ENCODE measurements at places on chromosomes 2 and 18.

- DNase-seq = no peak
Measured at GRCh38 chr2:60064687-60065389, 488.6 kb downstream of the BCL11A start.

DNA sequence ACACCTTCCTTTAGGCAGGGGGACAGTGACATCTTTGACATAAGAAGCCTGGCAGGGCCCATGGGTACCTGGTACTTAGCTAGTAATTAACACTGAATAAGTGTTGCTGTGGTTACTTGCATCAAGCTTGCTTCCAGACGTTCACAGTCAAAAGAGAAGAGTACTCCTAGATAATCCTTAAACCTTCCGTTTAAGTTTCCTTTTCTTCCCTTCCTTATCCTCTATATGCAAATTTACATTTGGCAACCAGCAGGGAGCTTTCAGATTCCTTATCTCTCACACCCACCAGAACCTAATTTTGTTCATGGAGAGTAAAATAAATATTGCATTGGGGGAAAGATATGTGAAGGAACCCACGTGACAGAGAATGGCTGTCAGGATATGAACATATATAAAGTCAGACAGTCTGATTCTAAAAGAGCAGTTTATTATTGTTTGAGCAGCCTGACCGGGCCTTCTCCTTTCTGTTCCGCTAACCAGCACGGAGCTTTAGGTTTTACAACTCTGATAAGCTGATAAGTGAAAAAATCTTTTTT lies 7.8 kb upstream of the RAB31 start:
- DNase-seq = no peak

DNA sequence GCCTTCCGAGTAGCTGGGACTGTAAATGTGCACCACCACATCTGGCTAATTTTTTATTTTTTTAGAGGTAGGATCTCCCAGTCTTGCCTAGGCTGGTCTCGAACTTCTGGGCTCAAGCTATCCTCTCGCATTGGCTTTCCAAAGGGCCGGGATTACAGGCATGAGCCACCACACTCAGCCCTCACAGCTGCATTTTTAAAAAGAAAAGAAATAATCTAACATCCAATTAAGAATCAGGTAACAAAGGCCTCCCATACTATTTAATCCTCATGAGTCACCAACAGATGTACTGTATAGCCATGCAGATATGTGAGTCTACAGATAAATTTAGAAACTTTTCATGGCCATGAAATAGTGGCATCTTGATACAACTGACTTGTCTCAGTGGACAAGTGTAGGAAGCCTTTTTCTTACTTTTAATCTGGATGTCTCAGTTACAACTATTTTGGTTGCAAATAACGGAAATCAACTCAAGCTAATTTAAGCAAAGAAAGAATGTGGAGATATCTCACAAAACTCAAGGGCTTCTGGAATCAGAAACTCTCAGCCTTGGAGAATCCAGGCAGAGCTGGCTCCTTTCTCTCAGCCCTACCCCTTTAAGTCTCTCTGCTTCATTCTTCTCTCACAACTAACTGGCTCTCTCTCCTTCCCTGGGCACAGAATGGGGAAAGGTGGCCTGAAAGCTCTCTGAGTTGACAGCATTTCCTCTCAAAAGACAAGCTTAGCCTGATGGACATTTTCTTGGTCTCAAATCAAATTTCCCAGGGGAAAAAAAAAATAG lies 12.8 kb upstream of the PPM1B start:
- no peak for DNase-seq

GRCh38 chr2:54772531-54772930 lies 49.1 kb downstream of the EML6 start:
- no peak for DNase-seq

- DNase-seq = no peak
Measured at GRCh38 chr2:222146488-222146887, 152.3 kb downstream of the PAX3 start.

- no peak for DNase-seq
Measured at GRCh38 chr2:128901572-128902391, 583.1 kb upstream of the HS6ST1 start.

DNA sequence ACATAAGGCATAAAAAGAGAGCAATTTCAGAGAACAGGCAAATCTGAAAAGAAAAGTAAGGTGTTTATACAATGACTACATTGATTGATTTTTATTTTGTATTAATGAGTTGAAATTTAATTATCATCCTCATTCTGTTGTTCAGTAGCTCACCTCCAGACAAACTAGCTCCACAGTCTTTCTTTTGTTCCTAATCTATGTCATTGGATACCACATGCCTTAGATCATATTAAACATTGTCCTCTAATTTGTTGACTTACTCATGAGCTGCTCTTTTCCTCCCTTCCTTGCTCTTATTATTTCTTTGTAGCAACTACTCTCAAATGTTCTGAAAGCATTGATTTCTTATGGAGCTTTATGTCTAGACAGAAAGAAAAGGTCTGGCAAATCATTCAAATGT lies 185.5 kb upstream of the ZSWIM2 start:
- DNase-seq = no peak

DNA sequence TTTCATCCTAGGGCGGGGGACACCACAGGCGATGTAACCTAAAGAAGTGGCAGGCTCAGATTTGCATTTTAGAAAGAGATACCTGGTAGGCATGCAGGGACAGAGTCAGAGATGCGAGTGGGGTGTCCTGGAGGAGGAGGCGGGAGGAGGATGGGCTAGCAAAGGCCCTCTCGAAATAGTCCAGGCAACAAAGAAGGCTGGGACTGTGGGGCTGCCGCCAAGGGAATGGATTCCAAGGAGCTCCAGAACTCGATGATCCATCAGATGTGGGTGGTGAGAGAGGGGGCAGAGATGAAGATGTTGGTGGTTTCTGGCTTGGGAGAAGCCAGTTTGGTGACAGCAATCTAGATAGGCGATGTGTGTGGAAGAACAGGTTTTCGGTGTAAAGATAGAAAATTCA lies 12.5 kb upstream of the INPP5D start:
- no peak for DNase-seq

GRCh38 chr18:25727281-25727985 lies 363.0 kb downstream of the SS18 start:
- no peak for DNase-seq

- no peak for DNase-seq
Measured at GRCh38 chr2:237644381-237644703, 17.0 kb downstream of the LRRFIP1 start.

- DNase-seq = no peak
Measured at GRCh38 chr2:144516981-144517865, 2.7 kb downstream of the ZEB2 start.

- peak; percentile 53 for DNase-seq
Measured at GRCh38 chr2:112259509-112260294, 4.9 kb upstream of the ZC3H8 start.

DNA sequence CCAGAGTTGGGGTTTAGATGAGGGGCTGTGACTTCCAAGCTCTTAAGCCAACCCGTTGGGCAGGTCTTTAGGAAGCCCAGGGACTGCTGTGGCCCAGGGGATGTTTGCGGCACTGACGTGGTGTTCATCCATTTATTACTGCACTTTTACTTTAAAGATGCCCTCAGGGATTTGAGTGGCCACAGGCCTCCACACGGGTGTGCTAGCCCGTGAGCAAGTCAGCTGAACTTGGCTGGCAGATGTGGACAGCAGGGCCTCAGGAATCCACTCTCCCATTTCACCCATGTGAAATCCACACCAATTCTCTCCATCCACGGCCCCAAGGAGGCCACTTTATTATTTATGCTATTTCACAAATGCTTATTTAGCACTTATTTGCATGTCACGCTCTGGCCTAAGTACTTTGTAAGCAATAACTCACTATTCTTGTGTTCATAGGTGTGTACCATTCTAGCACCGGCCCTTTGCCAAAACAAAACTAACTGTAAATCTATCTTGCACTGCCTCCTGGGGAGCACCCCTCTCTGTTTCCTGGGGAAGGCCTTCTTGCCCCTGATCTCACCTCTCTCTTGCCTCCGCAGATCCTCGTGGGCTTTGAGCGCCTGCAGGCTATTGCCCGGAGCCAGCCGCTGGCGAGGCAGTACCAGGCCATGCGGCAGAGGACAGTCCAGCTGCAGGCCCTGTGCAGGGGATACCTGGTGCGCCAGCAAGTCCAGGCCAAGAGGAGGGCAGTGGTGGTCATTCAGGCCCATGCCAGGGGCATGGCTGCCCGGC lies 39.1 kb upstream of the GPR17 start:
- DNase-seq = no peak

DNA sequence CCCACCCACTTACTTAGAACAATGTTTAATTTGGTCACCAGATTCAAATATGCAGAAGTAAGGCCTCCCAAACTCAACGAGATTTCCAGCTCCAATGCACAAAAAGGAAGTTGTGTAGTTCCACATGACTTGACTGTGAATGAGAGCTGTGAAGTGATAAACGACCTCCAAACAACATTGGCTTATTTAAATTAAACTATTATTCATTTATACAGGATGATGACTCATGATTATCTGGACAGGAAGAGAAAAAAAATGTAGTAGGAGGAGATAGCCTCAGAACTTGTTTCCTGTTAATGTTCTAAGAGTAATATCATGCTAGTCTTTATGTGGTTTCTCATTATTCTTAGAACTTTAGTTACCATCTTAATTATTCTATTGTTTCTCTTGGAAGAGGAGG lies 237.3 kb downstream of the C1D start:
- no peak for DNase-seq

GRCh38 chr2:101958061-101958460 lies 33.7 kb upstream of the IL1R2 start:
- no peak for DNase-seq

DNA sequence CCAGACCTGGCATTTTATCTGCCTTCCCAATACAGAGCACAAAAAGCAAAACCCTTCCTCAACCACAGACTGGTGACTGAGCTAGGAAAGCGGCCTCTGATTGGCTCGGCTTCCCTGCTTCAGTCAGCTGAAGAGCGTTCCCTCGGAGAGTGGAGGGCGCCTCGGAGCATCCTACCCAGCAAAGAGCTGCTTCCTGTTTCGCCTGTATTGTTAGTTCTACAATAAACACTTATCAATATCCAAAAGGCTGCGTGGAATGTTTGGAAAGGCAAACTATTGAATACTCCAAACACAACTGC lies 125.0 kb downstream of the CACNB4 start:
- no peak for DNase-seq

GRCh38 chr2:1829796-1830195 lies 85.5 kb upstream of the PXDN start:
- no peak for DNase-seq

- DNase-seq = no peak
Measured at GRCh38 chr2:30310955-30311354, 79.6 kb downstream of the LBH start.

DNA sequence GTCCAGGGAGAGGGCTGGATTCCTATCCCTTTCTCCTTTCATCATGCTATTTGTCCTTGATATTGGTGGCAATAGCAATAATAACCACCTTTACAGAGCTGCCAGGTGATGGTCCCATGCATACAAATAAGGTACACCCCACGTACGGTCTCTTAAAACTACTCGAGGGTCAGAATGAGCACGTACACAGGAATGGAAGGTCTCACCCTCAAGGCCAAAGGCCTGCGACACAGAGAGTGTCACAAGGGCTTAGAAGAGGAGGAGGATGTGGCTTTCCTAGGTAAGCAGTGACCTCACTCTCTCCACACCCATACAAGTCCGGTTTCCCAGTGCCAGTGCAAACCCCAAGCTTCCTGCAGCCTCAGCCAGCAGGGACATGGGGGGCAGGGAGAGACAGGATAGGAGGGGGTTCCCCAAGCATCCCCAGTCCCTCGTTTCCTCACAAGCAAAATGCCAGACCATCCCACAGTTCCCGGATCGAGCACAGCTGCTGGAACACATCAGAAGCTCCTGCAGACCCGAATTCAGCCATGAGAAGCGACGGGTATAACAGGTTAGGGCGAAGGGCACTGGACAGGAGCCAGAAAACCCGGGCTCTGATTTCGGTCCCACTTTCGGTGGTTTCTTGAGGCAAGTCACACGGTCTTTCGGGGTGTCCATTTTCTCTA lies 49.2 kb downstream of the PLB1 start:
- no peak for DNase-seq

DNA sequence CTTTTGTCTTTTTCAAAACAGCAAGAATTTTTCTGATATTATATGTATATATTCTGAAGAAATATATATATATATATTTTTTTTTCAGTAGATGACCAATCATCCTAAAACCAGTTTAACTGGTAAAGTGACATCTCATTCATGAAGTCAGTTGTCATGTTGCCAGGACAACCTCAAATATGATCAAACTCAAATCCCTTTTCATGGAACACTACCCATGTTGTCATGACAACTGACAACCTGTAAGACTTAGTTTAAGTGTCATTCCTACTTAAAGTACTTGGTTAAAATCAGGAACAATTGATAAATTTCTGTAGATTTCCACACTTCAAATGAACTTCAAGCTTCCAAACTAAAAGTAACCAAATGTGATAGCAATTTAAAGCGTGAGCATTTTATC lies 101.8 kb upstream of the ERBB4 start:
- no peak for DNase-seq

DNA sequence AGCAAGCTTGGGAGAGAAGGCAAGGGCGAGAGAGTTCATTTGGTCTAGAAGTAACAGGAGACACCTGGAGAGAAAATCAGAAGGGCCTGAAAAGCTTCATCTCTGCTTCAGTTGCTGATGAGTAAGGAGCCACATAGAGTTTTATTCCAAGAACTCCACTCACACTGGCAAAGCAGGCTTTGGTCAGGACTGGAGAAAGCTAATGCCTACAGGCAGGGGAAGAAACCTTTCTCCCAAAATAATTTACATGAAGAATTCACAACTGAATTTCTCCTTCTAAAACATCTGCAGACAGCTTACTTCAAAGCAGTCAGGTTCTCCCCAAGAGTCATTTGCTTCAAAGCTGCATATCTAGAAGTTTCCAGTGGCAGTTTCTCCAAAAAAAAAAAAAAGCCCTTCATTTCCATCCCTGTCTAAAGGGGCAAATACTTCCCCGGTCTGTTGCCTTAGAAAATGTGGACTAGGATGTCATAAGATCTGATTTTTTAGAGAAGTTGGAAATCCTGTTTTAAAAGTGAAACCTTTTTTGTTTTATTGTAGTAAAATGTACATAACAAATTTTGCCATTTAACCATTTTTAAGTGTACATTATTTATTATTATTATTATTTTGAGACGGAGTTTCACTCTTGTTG lies 46.3 kb downstream of the TMEM247 start:
- no peak for DNase-seq

GRCh38 chr2:17791817-17792130 lies 24.5 kb upstream of the MSGN1 start:
- no peak for DNase-seq

- no peak for DNase-seq
Measured at GRCh38 chr2:128485761-128486639, 167.3 kb upstream of the HS6ST1 start.

- no peak for DNase-seq
Measured at GRCh38 chr2:120271711-120272379, 19.2 kb downstream of the RALB start.

- DNase-seq = no peak
Measured at GRCh38 chr2:156748221-156748620, 312.0 kb downstream of the GPD2 start.

- no peak for DNase-seq
Measured at GRCh38 chr2:3500326-3500899, 18.9 kb downstream of the ADI1 start.

- no peak for DNase-seq
Measured at GRCh38 chr18:53771664-53772063, 452.8 kb downstream of the MBD2 start.

GRCh38 chr18:76970770-76971559 lies 148.6 kb downstream of the ZNF236 start:
- DNase-seq = no peak
